Cerebellar nuclear complex (tissue), 1 donor: ENCODE measurements at places on chromosomes 1 and 21.

- no peak for DNase-seq
Observed at GRCh38 chr1:7557301-7557891, 213.7 kb upstream of the VAMP3 start.

- no peak for DNase-seq
Observed at GRCh38 chr1:213457733-213458132, 406.7 kb downstream of the RPS6KC1 start.

- DNase-seq = no peak
Observed at GRCh38 chr1:205229916-205230700, 2.4 kb downstream of the TMCC2 start.

DNA sequence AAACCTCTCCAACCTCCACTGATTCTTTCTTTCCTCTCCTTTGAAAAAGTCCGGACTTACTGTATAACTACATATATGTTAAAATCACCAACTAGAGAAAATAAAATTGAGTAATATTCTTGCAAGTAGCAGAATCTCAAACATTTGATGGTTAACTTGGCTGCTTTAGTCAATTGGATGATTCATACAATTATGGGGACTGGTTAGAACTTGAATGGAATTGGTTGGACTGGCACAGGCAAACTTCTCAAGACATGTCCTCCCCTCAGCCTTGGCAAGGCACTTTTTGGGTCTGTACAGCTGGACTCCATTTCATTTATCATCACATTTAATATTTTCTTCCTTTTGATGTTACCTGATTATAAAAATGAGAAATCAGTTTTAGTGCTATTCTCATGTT, 6.5 kb downstream of the WLS start:
- no peak for DNase-seq

- no peak for DNase-seq
Observed at GRCh38 chr21:36210779-36211659, 54.4 kb downstream of the DOP1B start.
